ENCODE measurements at places on chromosomes 6 and 20.

DNA sequence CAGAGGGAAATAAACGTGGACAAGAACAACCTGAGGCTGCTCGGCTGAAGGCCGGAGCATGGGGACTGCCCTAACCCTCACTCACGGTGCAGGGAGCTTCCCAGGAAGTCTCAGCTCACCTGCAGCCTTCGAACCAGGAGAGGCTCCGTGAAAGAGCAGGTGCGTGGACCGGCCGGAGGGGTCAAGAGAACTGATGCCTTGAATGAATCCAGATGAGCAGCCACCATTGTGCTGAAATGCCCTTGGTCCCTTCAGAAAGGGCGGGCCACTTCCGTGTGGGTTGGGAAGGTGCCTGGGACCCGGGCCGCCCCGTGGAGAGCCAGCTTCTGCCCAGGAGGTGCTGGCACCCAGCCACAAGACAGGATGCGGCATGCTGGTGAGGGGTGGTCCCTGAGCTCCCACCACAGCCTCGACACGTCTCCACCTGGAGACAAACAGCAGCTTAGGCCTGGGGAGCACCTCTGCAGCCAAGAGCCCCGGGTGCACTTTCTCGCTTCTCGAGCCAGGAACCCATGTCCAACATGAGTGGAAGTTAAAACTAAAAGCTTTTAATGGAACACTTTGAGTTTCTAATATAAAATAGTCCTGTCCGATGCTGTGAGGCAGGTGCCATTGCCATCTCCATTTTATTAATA, 83.5 kb downstream of the TTLL2 start:
- DNase-seq: no peak

- no peak for DNase-seq
Observed at GRCh38 chr6:19692506-19693298, 144.5 kb upstream of the ID4 start.

DNA sequence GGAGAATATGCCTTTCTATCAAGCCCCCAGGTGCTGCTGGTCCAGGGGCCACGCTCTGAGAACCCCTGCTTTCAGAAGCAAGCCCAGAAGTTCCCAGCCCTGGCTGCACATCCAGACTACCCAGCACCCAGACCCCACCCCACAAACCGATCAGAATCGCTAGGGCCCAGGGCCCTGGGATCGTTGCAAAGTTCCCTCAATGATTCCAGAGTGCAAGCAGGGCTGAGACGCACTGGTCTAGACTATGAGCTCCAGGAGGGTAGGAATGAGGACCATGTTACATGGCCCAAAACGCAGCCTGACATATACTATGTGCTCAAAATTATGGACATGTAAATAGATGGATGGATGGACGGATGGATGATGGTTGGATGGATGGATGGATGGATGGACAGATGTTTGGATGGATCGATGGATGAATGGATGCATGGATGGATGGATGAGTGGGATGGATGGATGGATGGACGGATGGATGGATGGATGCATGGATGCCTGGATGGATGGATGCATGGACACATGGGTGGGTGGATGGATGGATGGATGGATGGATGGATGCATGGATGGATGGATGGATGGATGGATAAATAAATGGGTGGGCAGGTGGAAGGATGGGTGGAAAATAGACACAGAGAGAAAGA, 194.1 kb downstream of the PREX1 start:
- DNase-seq: no peak

- DNase-seq: no peak
Observed at GRCh38 chr6:122648726-122649125, 38.5 kb downstream of the PKIB start.

DNA sequence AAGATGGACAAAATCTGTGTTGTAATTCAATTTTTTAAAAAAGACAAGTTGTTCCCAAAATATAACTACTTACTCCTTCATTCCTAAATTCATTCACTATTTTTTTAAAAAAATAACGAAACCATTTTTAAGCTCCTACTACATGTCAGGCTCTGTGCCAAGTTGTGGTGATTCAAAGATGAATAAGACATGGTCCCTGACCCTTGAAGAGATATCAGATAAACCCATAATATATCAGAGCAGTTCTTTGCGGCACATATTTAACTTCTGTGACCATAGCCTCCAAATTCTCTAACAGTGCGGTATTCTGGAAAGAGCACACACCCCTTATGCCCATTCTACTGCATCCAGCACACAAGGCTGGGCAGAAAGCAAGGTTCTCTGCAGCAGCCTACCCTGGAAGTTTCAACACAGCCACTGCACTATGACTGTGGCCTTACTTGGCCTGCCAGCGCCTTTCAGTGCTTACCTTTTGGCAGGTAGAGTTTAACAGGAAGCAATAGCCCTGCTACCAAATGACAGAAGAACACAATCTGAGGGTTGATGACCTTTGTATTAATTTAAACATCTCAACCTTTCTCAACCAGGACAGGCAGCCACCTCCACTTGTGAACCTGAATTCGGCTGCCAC, 406.5 kb downstream of the BTBD9 start:
- no peak for DNase-seq

GRCh38 chr6:40946738-40947301, 92.2 kb downstream of the UNC5CL start:
- no peak for DNase-seq

DNA sequence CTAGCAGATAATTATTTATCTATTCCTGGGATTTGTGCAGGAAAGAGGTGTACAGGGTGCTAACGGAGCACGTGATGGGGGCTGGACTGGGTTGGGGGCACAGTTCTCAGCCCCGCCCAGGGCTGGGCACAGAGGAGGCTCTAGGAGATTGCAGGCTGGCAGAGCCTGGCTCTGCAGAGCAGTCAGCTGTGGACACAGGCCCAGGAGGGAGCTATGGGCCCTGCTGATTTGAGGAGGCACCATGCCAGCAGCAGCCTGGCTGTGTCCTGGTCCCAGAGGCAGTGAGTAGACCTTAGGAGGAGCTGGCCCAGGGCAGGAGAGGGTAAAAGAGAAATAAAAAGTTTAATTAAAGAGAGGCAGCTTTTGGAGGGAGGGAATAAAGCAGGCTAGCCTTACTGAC, 19.3 kb downstream of the MAFB start:
- DNase-seq: no peak

DNA sequence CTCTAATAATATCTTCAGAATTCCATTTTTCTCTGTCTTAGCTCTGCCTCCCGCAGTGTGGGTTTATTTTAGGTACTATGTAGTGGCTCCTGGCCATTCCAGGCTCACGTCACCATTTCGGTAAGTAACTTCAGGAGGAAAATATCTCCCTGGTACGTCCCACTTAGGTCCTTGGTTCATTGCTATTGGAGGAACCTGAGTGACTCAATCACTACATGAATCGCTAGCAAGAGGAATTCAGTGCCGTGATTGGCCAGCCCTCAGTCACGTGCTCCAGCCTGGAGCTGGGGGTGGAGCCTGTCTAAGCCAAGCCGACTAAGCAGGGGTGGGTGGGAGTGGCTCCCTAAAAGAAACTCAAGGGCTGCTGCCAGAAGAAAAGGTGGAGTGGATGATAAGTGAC, 67.3 kb upstream of the E2F3 start:
- no peak for DNase-seq

GRCh38 chr6:115133790-115134189, 791.0 kb upstream of the HS3ST5 start:
- DNase-seq: no peak

DNA sequence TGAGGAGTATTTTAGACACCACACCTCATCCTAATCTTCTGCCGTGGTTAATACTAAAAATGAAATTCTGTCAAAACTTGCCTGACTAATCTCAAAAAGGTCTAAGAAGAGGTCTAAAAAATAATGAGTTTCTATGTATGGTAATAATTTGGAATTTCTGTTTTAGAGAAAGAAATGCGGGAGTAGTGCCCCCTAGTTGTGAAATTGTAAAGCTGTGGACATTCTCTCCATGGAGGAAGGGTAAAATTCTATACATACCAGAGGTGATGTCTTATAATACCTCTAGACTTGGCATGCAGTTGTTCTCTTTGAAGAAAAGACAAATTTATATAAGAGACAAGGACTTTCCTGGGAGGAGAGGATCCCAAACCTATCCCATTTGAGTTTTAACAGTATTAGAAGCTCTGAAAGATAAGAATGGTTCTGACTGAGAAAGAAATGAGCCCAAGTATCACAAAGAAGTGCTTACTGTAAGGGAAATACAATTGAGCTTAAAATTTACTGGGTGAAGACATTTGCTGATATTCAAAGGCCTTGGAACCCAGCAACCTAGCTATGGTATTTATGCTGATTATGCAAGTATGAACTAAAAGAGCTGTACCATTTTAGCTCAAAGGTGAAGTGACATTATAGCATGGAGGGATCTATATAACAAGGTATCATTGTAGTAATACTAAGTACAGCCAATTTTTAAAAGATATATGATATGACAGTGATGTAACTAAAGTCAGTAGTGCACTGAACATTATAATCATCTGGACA, 5.1 kb upstream of the EPHA7 start:
- DNase-seq: no peak

GRCh38 chr6:13923527-13924145, 1.1 kb upstream of the RNF182 start:
- no peak for DNase-seq
